Cerebellar nuclear complex (tissue), 1 donor: ENCODE measurements at places on chromosomes 1 and 21.

DNA sequence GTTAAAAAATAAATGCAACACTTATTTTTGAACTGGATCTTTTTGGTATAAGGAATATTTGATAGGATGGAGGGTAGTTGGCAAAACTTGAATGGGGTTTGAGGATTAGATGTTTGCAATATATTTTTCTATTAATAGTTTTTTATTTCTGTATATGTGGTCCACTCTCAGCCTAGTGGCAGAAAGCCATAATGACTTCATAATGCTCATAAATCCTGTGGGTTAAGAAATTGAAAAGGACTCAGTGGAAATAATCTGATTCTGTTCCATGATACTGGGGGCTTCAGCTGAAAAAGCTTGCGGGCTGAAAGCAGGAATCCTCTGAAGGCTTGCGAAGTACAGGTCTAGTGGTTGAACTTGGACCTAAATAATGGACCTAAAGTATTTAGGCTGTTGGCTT lies 1028.6 kb upstream of the PRMT6 start:
- DNase-seq, result no peak

- peak; percentile 77 for DNase-seq
Observed at GRCh38 chr1:205061665-205062069, 18.7 kb downstream of the CNTN2 start.

- DNase-seq, result no peak
Observed at GRCh38 chr21:36100971-36101641, 31.3 kb downstream of the CBR1 start.

GRCh38 chr1:162178432-162178831 lies 108.9 kb downstream of the NOS1AP start:
- DNase-seq, result no peak

- no peak for DNase-seq
Observed at GRCh38 chr1:169202791-169203665, 96.5 kb downstream of the ATP1B1 start.

DNA sequence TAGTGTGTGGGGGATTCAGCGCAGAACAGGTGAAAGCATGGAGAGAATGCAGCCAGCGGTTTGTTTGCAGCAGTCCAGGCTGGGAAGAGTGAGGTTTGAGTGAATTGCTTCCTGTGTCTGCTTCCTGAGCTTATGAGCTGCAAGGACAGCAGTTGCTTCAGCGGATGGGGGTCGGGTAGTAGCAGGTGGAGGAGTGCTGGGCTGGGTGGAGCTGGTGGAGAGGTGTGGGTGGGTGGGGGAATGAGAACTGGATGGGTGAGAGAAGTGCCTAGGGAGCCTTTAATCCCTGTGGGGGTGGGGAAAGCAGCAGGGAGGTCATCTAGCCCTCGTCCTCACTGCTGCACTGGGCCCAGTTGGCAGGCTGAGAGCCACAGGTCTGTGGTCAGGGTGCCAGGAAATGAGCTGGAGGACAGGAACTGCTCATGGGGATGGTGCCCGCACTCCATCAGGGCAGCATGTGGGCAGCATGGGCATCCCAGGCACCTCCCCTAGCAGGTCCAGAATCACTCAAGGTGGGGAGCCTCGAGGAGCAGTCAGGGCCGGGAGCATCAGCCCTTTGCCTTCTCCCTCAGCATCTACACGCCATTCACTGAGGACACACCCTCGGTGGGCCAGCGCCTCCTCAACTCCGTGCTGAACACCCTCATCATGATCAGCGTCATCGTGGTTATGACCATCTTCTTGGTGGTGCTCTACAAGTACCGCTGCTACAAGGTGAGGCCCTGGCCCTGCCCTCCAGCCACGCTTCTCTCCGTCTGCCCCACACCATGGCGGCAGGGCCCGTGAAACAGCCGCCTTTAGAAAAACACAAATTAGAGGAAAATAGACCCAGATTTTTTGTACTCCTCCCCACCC lies 14.8 kb downstream of the PSEN2 start:
- DNase-seq, result no peak

- DNase-seq, result no peak
Observed at GRCh38 chr21:42013376-42013775, 3.2 kb upstream of the ZBTB21 start.

- no peak for DNase-seq
Observed at GRCh38 chr21:28922368-28922767, 70.3 kb downstream of the LTN1 start.

DNA sequence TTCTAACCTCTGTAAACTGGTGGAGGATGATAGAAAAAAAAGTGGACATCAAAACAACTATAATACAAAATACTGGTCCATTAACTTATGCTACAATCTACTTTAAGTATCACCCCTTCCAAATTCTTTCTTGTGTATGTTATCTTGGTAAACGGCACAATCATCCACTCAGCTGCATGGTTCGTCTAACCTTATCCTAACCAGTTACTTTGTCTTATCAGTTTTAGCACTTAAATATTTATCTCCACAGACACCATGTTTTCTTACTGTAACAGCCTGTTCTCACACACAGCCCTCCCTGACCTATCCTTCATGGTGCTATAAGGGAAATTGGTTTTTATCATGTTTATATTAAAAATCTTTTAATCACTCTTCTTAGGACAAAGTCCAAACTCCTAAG lies 157.2 kb downstream of the PTGER3 start:
- no peak for DNase-seq

DNA sequence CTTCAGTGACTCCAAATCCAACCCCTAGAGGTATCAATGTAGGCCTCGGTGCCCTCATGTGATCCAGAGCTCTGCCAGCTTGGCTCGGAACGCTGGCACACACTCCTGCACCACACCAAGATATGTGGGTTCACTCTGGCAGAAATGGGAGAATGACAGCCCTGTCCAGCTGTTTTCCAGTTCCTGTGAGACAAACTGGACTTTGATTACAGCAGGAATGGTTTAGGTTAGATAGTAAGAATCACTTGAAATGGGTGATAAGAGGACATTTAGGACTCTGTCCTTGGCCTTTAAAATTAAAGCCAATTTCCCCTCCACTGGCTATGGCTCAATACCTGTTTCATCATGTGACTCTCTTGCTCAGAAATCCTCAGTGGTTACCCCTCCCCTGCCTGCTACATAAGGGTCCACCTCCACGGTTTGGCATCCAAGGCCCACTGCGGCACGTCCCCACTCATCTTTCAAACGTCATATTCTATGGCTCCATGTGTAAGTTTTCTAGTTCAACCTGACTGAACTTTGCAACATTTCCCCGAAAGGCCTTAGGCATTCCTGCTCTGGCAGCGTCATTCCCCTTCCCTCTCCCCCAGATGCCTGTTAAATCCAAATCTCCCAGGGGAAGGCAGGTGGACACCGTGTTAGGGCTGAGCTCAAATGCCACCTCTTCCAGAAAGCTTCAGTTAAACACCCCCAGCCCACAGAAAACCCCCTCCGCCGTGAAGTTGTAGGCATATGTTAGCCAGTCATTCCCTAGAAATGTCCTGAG lies 44.7 kb downstream of the PLEKHA6 start:
- DNase-seq, result no peak

- no peak for DNase-seq
Observed at GRCh38 chr1:156638189-156638985, 3.5 kb upstream of the BCAN start.

DNA sequence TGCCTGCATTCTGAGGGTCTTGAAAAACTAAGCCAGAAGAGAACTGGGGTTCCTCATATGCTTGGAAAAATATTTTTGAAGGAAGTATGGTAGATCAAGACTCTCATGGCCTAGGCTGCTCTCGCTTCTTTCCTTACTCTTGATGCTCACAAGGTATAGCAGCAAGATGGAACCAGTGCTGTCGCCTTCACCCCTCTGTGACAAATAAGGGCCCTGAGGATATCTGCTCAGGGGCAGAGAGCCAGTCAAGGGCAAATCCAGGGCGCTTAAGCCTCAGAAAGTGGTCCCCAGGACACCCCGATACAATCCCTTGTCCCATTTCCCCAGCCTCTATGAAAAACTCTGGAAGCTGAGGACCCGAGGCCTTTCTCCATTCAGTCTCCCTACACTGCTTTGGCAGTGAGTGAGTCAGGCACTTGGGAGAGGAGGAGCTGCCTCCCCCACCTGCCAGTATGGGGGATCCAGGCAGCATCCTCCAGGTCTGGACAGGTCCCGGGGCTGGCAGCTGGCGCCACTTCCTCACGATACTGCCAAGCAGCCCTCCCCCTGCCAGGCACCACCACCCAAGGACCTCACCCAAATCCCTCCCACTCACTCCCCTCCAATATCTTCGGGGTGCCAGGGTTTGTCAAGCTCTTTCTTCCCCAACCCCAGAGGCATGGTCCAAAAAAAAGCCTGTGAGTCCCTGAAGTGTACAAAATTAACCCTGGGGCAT lies 1.3 kb downstream of the IGSF9 start:
- no peak for DNase-seq

DNA sequence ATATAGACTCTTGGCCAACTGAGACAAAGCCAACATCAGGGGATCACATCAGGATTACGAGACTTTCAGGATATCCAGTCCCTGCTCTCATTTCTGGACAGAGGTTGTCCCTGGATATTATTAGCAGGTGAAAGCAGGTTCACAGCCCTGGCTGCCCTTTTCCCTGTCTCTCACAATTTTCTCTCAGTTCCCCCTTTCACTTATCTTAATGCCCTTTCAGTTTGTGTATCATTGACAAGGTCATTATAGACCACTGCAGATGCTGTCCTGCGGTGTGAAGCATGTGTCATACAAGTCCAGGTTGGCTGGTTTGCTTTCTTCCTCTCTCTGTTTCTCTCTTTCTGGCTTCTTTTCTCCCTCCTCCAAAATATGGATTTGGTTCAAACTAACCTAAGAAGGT lies 2.1 kb upstream of the KLHDC9 start:
- DNase-seq, result no peak

DNA sequence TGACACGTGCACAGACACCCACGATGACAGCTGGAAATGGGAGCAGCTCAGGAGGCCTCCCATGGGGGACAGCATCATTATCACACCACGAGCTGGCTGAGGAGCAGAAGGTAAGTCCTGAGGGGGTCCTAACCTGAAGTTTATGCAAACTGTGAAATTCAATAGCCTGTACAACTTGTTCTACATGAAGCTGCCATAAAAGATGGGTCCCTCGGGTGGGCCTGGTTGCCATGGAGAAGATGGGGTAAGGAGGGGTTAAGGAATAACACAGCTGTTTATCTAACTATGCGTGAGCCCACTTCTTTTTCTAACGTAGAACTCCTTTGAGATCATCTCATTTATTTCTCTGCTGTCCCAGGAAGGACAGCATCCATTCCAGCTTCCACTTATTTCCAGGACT lies 163.4 kb upstream of the CD34 start:
- no peak for DNase-seq

DNA sequence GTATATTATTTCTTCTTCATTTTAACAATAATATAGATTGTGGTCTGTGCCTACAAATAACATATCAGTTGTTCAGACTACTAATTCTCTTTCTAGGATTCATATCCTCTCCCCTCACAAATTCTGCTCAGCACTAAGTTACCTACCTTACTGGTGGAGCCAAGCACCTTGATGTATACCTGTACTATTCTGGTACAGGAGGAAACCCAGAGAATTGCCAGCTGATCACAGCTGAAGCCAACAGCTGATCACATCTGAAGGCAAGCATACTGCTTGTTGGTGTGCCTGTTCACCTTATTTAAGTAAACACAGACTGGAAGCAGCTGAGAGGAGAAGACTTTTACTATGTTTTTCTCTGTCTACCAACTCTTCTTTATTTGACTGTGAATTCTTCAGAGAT lies 101.8 kb downstream of the PBX1 start:
- DNase-seq, result no peak

- DNase-seq, result no peak
Observed at GRCh38 chr21:41364308-41364707, 2.5 kb downstream of the MX2 start.

DNA sequence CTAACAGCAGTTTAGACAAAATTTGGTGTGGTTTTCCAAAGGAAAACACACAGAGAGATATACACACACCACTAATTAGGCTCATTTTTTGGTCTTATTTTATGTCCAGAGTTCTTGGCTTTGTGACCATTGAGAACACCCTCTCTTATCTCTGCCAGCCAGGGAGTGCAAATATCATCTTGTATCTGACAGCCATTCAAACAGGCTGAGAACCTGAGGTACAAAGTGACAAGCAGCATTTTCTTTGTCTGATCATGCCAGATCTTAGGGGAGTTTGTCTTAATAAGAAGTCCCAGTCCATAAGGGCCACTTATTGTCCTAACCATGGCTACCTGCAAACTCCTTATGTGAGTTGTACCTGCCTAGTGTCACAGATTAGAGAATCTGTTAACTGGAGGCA lies 1165.2 kb downstream of the BRINP3 start:
- no peak for DNase-seq

DNA sequence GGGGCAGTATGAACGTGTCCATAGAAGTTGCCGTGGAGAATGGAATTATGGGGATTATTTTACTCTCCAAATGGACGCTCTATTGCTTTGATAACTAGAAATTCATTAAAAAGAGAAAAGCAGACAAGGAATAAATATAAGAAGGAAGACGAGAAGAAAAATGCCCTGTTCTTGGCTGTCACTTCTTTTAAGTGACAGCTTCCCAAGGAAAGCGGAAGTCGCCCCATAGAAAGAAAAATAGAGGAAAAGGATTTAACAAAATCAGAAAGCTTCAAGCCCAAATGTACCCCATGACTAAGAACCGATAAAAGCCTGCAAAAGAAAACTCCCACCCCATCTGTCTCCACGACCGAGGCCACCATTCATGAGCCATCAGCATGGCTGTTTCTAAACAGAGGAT lies 85.7 kb downstream of the TAS1R2 start:
- no peak for DNase-seq

GRCh38 chr1:101262060-101262459 lies 25.2 kb downstream of the S1PR1 start:
- DNase-seq, result no peak

DNA sequence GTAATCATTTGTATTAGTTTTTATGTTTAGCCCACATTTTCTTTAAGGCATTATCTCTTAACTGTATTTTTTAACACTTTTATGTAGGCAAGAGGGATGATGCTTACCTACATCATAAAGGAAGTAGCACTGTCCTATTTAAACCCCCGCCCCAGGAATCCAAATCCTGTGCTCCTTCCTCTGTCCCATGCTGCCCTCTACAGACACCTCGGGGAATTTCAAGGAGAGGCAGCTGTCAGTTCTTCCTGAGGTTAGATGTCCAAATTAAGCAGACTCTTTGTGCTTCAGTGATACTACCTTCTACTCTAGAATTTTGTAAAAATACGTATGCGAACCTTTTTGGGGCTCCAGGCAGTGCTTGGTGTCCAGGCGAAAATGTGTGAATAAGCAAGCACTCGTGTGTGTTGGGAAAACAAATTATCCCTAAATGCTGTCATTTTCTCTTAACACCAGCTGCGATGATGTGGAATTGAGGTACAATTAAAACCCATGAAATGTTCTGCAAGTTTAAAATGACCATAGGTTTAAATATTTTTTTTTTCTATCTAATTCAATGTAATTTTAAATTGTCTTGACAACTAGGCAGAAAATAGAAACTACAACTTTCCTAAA lies 19.2 kb downstream of the CRCT1 start:
- DNase-seq, result no peak

- DNase-seq, result no peak
Observed at GRCh38 chr21:33330726-33331125, 6.0 kb downstream of the IFNAR1 start.

DNA sequence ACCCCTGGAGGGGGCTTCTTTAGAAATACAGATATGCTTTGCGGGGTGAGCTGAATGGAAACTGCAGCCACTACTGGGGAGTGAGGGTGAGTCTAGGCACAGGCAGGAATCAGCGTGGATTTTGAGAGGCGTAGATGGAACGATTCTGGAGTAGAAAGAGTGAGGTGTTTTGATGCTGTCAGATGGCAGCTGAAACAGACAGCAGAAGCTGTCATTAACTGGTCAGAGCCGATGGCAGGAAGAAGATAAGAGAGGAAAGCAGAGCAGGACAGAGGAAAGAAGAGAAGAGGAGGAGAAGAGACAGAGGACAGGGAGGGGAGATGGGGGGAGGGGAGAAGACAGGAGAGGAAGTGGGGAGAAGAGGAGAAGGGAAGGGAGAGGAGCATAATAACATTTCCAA lies 138.5 kb downstream of the LRIG2 start:
- DNase-seq, result no peak
